ENCODE measurements at places on chromosomes 11 and 22.

GRCh38 chr22:41821471-41822316, 11.2 kb upstream of the SREBF2 start:
- no peak for DNase-seq

GRCh38 chr11:117829369-117829725, 4.8 kb upstream of the FXYD2 start:
- DNase-seq: no peak

- no peak for DNase-seq
These were observed 185.3 kb downstream of the BRD1 start for GRCh38 chr22:49642331-49642730.

DNA sequence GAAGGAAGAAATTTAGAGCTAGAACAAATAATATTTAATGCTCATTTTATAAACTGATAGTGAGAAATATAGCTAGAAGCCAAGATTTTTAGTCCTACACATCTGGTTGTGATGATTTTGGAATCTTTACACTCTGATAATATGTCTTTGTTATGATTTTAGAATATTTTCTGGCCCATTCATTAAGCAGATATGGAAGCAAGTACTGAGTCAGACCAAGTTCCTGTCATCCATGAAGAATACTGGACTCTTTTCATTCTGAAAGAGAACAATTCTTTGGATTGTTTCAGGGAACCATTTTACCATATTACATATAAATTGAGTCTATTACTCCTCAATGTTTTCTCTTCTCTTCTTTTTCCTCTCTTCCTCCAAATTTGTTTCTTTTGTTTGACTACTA, 227.4 kb downstream of the TMEM135 start:
- DNase-seq: no peak

DNA sequence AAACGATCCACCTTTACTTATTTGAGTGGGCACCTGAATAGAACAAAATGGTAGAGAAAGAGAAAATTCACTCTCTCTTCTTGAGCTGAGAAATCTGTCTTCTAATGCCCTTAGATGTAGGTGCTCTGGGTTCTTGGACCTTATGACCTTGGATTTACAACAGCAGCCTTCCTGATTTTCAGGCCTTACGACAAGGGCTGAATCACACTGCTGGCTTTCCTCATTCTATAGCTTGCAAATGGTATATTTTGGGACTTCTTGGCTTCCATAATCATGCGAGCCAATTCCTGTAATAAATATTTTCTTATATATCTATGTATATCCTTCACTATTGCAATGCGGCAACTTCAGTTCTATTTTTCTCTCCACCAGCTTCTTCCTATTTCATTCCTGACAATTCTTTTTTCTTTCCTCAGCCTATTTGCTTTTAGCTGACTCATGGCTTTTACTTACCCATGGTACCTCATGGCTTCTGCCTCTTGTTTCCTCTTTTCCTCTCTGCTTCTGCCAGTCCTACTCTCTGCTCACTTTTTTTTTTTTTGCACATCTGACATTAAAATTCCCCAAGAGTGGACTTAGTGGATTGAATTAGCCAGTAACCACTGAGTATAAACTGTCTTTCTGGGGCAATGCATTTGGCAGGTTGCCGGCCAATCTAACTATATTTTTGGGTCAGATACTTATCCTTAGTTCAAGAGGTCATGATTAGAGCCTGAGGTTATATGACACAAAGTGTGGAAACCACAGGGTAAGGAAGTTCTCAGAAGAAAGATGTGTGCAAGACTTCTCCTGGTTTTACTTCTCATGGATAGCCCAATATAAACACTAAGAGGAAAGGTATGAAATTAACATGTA, 359.5 kb downstream of the TMEM135 start:
- no peak for DNase-seq

DNA sequence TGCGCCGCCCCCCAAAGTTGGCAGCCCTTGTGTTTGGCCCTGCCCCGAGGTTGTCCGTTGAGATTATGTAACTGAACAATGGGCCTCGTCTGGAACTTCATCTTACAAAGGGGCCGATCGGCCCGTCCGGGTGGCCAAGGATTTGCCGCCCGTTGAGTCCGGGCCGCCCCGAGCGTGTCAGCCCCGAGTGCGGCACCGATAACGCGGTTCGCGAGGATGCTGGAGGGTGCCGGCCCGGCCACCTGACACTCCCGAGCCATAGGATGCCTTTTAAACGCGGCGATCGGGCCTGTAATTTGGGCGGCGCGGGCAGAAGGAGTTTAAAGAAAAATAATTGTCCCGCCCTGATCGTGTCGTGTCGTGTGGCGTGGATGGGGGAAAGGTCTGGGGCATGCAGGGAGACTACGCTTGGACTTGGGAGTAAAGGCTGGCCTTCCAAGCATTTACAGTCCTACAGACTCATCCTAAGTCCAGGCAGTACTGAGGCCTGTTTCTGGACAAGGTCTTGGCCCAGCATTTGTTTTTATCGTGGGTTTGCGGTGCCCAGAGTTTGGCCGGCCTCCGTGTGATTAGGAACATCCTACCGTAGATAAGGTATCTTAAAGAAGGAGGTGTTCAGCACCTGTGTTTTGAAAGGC, 1.3 kb downstream of the WEE1 start:
- no peak for DNase-seq

- DNase-seq: peak; percentile 43
These were observed 4.2 kb downstream of the GRAMD1B start for GRCh38 chr11:123434262-123434661.

DNA sequence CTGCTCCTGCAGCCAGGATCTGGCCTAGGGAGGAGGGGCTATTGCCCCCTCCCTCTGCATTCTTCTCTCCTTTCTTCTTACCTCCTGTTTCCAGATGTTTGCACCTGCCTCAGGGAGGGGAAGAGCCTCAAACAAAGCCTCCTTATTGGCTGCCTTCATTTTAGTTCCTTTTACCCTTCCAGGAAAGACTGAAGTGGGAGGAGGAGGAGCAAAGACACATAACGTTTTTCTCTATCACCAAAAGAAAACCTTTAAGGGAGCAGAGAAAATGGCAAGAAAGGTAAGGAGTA, 13.3 kb upstream of the CHRM1 start:
- DNase-seq: no peak

DNA sequence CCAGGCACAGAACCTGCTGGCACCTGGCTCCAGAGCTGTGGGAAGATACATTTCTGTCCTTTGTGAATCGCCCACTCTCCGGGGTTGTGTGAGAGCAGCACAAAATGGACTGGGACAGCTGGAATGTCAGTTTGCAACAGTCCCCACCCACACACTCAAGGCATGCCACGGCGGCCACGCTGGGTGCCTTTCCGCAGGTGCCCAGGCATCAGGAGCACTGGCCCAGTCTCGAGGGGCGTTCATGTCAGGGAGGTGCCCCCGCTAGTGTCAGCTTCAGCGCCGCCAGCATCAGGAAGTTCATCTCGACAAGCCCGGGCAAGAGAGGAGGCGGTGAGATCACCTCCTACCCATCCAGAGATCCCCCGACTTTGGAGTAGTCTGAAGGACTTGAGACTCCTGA, 2.1 kb downstream of the TP53AIP1 start:
- no peak for DNase-seq

DNA sequence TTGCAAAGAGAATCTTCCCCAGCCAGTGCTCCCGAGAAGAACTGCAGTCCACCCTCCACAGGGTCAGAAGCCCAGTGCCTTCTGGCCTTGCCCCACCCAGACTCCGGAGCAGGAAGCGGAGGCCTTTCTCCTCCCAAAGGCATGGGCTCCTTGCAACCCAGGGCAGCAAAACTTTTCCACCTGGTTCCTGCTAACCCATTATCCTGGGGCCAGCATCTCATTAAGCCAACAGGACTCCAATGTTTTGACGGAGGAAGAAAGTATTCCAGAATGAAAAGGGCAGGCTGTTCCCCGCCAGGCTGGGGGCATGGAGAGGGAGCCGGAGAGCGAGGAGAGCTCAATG, 88.1 kb downstream of the RTL6 start:
- no peak for DNase-seq

- DNase-seq: no peak
These were observed 171.0 kb upstream of the ARHGAP20 start for GRCh38 chr11:110883256-110883655.

DNA sequence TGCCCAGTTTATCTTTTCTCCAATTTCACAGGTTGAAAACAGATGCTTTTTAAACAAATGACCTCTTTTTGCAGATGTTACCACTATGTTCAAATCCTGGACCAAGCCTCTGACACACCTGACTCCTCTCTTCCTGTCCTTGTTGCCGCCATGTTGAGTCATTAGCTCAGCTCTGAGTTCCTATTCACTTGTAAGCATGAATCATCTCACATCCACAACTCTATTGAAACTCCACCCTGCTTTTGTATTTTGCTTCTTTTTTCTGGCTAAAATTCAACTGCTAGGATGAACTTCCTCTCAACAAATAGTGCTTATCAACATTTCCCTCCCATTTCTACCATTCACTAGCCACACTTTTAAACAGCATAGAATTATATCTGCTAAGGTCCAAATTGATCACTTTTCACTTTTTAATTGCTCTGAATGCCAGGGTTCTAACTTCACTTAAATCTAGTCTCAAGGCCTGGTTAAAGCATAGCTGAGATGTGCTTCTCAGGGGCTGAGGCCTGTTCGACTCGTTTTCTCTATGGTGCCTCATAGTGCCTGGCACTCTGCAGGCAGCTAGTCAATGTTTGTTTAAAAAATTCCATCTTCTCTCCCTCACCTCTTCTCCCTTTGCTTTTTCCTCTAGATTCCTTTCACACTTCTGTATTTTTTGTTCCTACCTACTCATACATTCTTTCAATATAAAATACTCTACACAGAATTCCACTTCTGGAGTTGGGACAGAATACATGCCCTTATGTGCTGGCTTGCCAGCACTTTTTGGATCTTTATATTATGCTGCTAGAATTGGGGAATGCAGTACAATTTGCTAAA, 3.9 kb downstream of the JOSD1 start:
- DNase-seq: no peak

DNA sequence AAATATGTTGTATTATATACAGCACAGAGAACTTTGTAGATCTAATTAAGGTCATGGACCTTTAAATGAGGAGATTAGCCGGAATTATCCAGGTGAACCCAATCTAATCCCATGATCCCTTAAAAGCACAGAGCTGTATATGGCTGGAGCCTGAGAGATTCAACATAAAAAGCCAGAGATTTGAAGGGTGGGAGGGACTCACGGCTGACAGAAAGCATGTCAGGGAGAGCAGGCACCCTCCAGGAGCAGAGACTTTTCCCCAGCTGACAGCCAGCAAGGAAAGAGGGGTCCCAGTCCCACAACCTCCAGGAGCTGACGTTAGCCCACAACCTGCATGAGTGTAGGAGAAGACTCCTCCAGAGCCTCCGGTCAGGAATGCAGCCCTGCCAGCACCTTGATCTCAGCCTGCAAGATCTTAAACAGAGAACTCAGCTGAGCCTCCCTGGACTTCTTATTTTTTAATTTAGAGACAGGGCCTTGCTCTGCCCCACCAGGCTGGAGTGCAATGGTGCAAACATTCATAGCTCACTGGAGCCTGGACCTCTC, 20.0 kb upstream of the ADA2 start:
- DNase-seq: no peak

GRCh38 chr11:86790867-86791849, 9.2 kb upstream of the PRSS23 start:
- no peak for DNase-seq

All from OCI-LY7 (cell line).